Activated gamma-delta T cell treated with Interleukin-2 at 50 U/mL for 16 hours (primary cell): ENCODE measurements at places on chromosomes 2 and 18.

DNA sequence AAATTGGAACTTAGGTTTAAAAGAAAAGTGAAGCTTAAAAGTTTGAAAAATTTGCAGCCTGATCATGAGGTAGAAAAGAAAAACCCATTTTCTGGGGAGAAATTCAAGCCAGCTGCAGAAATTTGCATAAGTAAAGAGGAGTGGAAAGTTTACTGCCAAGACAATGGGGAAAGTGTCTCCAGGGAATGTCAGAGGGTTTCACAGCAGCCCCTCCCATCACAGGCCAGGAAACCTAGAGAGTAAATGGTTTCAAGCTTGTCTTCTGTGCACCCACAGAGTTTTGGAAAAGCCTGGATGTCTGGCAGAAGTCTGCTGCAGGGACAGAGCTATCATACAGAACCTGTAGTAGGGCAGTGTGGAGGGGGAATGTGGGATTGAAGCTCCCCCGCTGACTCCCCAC, 254.0 kb upstream of the FSIP2 start:
- no peak for DNase-seq

DNA sequence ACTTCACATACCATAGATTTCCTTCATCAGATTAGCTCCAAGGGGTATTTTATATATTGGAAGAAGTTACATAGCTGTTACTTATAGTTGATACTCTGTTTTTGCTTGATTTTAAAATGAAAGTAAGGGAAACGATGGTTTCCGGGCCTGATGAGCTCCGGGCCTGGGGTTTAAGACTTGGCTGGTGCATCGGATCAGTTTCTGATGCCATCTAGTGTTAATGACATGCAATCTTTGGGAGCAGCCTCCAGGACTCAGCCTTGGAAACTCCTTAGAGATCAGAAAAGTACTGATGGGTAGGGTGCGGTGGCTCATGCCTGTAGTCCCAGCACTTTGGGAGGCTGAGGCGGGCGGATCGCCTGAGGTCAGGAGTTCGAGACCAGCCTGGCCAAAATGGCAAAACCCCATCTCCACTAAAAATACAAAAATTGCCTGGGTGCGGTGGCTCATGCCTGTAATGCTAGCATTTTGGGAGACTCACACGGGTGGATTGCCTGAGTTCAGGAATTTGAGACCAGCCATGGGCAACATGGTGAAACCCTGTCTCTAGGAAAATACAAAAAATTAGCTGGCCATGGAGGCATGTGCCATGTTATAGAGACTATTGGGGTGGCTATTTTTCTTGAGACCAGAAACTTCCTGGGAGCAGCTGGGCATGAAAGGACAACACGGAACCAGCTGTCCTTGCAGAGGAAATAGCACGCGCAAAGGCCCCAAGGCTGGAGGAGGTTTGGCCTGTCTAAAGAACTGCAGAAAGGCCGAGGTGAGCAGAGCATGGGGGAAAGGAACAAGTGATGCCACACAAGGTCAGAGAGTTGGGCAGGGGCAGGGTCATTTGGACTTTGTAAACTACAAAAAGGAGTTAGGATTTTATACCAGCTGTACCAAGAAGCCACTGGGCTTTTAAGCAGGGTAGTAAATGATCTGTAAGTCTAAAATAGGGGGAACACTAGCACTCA, 46.9 kb upstream of the CNOT11 start:
- DNase-seq: peak; percentile 17

DNA sequence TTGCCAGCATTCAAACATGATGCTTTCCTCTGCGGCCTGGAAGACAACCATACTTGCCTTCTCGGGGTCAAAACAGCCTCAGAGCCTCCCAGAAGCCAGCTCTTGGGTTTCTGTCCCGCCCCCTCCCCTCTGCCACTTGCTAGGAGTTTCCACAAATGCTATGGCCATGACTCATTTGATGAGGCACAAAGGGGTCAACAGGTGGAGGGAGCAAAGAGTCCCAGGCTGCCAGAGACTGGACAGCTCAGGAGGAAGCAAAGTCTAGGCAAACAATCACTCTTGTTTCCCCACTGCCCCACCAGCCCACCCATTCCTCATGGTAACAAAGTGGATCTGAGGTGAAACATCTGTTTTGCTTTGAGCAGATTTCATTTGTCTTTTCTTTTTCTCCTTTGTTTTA, 551.1 kb downstream of the TNS1 start:
- DNase-seq: no peak

- DNase-seq: no peak
Observed at GRCh38 chr2:10269711-10270610, 32.7 kb upstream of the HPCAL1 start.

DNA sequence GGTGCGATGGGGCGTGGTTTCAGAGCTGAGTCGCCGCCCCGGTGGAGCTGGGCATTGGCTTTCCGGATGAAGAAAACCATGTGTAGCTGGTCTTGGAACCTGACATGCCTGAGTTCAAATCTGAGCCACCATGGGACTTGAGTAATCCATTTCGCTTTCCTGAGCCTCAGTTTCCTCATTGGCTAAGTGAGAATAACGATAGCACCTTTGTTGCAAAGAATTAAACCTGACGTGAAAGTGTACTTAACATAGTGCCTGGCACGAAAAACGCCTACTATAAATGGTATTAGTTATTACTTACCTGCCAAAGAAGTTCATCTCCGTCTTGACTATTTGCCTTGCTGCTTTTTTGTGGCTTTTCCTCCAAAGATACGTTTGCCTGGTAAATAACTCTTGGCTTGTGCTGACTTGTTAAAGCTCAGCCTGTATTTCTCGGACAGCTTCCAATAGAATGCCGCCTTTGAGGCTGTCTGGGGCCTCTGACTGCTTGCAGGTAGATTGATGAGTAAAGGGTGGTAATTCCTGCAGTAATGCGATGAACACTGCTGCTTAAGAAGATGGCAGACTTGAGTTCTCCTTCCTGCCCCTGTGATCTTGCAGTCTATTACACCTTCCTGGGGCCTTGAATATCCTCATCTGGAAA, 1.3 kb downstream of the CDCA7 start:
- no peak for DNase-seq

DNA sequence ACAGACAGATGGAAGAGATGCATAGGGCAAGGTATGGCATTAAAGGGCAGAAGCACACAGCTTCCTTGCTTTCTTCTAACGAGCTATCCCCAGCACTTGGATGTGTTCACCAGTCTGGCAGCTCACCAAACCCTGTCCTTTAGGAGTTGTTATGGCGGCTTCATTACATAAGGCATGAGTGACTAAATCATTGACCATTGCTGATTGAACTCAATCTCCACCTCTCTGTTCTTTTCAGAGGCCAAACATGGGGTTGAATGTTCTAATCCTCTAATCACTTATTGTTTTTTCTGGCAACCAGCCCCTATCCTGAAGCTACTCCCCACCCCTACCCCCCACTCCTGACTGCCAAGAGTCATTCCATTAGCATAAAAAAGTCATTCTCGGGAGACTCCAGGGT, 301.8 kb downstream of the XIRP2 start:
- DNase-seq: no peak

GRCh38 chr2:3481736-3482362, 37.5 kb downstream of the ADI1 start:
- DNase-seq: no peak

DNA sequence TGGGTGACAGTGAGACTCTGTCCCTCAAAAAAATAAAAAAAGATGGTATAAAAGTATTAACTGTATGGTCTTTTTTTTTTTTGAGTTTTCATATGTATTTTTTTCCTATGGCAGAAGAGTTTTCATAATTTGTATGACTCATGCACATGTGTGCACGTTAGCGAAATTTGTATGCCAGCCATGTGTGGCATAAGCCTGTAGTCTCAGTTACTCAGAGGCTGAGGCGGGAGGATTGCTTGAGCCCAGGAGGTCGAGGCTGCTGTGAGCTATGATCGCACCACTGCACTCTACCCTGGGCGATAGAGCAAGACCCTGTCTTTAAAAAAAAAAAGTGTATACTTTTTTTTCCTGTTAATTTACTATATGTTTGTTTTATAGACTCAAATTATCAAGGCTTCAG, 160.8 kb downstream of the TGIF1 start:
- no peak for DNase-seq

DNA sequence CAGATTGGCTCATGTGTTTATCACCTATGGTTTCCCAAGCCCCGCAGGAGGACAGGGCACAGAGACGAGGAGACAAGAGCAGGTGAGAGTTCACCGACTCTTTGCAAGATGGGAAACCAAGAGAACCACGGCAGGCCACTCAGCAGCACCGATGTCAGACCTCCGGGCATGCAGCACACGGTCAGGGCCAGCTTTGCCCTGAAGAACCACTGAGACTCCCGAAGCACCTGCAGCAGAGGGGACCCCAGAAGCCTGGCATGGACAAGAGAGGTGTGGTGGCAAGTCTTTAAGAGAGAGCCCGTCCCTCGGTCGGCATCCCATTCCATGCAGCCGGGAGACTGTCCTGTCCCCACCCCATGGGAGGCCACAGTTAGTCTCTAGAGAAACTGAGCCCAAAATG, 36.6 kb upstream of the TAF1B start:
- no peak for DNase-seq

GRCh38 chr2:239360421-239361310, 40.2 kb downstream of the HDAC4 start:
- no peak for DNase-seq

DNA sequence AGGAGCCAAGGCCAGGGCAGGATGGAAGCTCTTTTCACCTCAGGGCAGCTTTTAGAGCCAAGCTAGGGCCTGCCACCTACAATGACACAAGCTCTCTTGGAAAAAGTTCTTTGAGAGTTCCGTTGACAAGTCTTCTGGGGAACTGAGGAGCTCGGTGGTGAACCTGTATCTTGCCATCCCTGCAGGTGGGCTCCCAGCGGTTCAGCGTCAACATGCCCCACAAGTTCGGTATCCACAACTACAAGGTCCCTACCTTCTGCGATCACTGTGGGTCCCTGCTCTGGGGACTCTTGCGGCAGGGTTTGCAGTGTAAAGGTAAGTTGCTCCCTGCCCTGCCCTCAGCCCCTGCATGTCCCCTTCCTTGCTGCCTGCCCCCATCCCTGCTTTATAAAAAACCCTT, 312.8 kb upstream of the EPAS1 start:
- no peak for DNase-seq

DNA sequence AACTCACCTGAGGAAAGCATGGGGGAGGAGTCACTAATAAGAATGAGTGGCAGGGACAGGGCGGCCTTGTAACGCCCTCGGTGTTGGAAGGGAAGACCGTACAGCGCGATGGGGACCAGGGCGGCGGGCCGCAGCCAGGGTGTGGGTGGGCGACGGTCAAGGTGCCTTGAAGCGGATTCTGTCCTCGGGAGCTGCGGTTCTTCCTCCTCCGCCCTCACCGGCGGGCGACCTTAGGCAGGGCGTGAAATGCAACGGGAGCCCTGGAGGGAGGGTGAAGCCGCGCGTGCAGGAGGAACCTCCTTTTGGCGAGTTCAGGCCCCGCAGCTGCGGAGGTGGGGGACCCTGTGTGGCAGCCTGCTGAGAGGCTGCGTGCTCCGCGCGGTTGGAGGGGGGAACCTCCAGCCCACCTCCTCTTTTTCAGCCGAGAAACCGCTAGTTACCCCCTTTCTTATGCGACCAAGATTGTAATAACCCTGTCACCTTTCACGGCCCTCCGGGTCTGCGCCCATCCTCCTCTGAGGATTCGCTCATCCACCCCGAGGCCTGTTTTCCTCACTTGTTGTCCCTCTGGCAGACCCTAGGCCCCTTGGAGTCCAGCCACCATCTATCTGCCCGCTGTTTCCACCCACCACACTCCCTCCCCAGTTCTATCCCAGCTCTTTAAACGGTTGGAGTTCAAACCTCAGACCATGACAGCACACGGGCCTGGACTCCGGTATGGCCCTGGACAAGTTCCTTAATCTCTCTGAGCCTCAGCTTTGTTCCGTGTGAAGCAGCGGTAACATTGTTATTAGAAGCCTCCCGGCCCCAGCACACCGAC, 823 bp upstream of the RNU2-63P start:
- DNase-seq: no peak

DNA sequence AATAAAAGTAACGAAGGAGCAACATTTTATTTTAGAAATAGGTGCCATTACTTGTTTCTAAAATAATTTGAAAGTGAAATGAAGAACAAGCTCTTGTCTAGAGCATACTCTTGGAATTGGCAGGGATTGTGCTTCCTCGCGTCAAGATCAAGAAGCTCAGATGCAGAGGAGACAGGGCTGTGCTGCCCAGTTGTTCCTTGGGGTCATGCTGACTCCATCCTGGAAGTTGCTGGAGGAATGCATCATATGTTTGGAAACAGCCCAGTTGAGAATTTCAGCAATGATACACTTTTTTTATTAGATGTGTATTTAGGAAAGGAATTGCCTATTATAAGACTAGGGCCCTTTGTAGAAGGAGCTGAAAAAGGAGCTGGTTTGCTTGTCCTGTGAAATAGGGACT, 17.2 kb downstream of the LTBP1 start:
- DNase-seq: no peak

- DNase-seq: no peak
Observed at GRCh38 chr2:26613241-26614215, 27.6 kb downstream of the CIB4 start.

GRCh38 chr2:172377408-172377807, 50.0 kb upstream of the ITGA6 start:
- no peak for DNase-seq

DNA sequence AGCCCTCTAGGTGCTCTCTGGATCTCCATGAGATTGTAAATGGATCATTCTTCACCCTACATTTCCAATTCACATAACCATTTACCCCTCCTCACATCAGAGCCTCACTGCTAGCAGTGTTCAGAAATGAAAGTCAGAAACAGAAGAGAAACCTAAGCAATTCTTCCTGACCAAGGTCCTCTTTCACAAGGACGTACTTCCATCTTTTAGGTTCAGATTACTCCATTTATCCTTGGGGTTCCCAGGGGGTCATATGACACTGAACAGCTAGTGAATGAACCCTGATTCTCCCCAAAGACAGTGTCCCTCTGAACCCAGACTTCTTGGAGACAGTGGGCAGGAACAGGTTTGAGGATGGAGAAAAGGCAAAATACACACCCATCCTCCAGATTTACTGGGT, 12.9 kb upstream of the MARCO start:
- no peak for DNase-seq

DNA sequence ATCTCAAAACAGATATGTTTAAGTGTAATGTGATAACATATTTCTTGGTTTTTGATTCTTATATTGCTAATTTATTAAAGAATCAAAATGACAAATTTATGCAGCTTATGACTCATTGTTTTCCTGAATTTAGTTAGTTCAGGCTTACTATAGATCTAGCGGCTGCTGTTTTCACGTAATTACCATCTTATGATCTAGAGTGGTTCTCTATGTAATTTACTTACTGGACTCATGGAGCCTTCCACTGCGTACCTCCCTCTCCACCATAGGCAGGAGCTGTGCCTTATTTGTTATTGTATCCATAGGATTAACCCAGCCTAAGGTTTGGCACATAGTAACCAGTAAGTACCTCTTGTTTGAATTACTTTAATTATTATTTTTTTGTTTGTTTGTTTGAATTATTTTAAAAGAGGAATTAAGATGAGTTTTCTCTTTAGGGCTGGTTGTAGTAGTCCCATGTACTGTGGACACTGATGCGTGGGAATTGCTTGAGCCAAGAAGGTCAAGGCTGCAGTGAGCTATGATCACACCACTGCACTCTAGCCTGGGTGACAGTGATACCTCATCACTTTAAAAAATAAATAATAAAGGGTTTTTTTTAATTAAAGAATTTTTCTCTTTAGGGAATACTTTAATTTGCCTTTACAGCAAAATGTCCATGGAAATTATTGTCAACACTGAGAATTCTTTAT, 165.5 kb downstream of the PHLPP1 start:
- no peak for DNase-seq
